ENCODE measurements at places on chromosomes 7 and 10.

GRCh38 chr7:66206119-66206933 is 1.2 kb downstream of the TPST1 start:
- DNase-seq = no peak

DNA sequence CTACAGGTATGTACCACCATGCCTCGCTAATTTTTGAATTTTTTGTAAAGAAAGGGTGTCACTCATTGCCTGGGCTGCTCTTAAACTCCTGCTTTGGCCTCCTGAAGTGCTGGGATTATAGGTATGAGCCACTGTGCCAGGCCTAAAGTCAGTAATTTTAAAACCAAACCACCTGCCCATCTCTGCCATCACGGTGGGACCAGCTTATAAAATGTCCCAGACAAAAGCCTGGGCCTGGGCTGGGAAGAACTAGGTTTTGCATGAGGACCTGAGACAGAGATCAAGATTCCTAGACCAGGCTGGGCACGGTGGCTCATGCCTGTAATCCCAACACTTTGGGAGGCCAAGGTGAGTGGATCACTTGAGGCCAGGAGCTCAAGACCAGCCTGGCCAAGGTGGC is 395.6 kb downstream of the CALN1 start:
- DNase-seq = no peak

DNA sequence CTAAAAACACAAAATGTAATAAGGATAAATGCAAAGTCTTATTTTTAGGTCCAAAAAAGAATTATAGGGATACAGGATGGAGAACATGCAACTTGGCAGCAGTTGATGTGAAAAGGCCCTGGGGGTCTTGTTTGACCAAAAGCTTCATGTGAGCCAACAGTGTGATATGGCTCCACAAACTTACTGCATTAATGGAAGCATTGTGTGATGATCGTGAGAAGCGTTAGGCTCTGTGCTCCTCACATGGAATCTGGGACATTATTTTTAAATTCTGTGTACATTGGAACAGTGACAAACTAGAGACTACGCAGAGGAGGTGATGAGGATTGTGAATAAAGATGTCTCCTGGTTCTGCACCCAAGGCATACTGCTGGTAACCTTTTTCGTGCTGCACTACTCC is 39.1 kb upstream of the CALD1 start:
- DNase-seq = no peak

DNA sequence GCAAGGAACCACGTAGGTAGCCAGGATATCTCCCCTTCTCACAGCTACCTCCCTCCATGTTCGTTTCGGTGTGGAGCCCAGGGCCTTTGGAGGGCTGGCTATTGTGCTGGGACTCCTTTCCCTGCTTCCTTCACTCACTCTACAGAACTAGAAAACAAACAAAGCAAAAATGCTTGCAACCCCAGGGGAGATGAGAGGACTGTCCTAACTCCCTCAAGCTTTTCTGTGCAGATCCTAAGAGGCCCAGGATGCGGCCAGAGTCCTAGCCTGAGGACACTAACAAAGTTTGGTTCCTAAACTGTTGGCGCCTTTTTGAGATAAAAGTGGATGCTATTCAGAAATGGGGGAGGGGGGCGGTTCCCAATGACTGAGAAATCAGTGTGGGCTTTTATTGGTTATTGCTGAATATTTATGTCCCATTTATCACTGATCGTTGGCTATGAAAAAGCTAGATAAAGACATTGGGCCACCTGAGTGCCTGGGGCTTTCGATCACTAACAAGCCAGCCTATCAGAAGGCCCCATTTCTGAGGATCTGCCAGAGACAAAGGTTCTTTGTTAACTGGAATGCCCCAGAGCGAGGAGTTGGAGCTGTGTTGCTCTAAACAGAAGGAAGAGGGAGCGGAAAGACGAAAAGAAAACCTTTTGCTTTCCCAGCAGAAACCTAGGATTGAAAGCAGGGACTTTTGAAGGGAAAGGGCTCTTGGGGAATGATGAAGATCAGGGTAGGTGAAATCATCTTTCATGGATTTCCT is 95.2 kb upstream of the EGR2 start:
- DNase-seq = no peak

DNA sequence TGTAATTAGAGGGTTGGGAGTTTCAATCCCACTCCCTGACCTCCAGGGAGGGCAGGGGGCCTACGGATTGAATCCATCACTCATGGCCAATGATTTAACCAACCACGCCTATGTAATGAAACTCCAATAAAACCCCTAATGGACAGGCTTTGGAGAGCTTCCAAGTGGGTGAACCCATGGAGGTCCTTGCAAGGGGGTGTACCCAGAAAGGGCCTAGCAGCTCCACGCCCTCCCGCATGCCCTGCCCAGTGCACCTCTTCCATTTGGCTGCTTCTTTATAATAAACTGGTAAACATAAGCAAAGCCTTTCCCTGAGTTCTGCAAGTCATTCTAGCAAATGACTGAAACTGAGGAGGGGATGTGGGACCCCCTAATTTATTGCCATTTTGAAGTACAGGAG is 280.1 kb downstream of the FRMD4A start:
- no peak for DNase-seq

DNA sequence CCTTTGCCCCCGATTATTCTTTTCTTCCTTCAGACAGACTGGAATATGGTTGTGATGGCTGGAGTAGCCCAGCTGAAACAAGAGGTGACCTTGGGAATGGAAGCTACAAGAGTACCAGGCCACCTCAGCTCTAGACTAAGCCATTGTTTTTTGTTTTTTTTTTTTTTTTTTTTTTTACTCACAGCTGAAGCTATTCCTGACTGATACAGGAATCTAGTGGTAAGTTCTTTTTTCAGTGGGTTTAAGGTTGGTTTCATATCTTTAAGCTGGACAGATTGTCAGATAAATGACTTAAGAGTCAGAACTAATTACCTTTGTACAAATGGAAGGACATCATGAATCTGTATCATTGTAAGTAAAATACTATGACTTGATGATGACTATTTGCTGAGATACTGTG is 30.2 kb upstream of the PTPN12 start:
- DNase-seq = no peak

Data from T-helper 2 cell (primary cell).